ENCODE measurements at places on chromosomes 13 and 19.
A peak's percentile ranks its signal among the peaks of the same experiment; 100 is the strongest.

- no peak overlapping the region for H3K27ac ChIP-seq
- H3K4me3 ChIP-seq = no peak overlapping the region
- H3K27me3 ChIP-seq = peaks cover 85% of the 10 kb centered on the region
- DNase-seq = no peak
- H3K36me3 ChIP-seq = peaks cover 4% of the 10 kb centered on the region
- H3K4me1 ChIP-seq = no peaks in the 10 kb centered on the region
Observed at GRCh38 chr19:41999071-41999877, 5.2 kb upstream of the ATP1A3 start.

- H3K27ac ChIP-seq = no peak overlapping the region
- peak; percentile 43 for DNase-seq
- no peak overlapping the region for H3K4me3 ChIP-seq
- no peaks in the 10 kb centered on the region for H3K4me1 ChIP-seq
- no peaks in the 10 kb centered on the region for H3K27me3 ChIP-seq
Observed at GRCh38 chr19:16205205-16206045, 7.7 kb downstream of the AP1M1 start.

GRCh38 chr19:46296722-46297461, at the start of gene HIF3A:
Gene HIF3A (plus strand): TSS chr19:46297042. CDS start chr19:46297077, 35 bp downstream.
- no peaks in the 10 kb centered on the region for H3K36me3 ChIP-seq
- DNase-seq = peak; percentile 85
- peak within 1 kb of the TSS; percentile 96 for H3K27ac ChIP-seq
- H3K27me3 ChIP-seq = no peaks in the 10 kb centered on the region
- peaks cover 53% of the 10 kb centered on the region for H3K4me1 ChIP-seq

- no peaks in the 10 kb centered on the region for H3K36me3 ChIP-seq
- H3K27me3 ChIP-seq = no peaks in the 10 kb centered on the region
- no peak overlapping the region for H3K4me3 ChIP-seq
- H3K27ac ChIP-seq = no peak overlapping the region
Observed at GRCh38 chr13:35771898-35772297, 295.4 kb upstream of the MAB21L1 start.

DNA sequence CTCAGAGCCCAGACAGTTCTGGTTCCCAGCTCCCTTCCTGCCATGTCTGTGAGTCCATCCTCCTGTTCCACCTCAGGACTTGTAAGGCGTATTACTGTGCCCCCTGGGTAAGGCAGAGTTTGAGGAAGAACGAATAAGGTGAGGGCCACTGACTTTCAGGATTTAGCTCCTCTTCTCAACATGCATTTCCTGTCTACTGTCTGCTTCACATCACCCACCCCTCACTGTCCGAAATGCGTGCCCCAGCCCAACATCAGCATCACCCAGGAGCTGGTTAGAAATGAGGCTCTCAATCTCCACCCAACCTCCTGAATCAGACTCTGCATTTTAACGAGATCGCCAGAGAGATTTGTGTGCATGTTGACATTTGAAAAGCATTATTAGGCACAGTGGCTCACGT, 44.4 kb downstream of the IRS2 start:
- no peaks in the 10 kb centered on the region for H3K4me1 ChIP-seq
- no peak for DNase-seq
- no peak overlapping the region for H3K4me3 ChIP-seq
- no peak overlapping the region for H3K27ac ChIP-seq
- no peaks in the 10 kb centered on the region for H3K27me3 ChIP-seq

DNA sequence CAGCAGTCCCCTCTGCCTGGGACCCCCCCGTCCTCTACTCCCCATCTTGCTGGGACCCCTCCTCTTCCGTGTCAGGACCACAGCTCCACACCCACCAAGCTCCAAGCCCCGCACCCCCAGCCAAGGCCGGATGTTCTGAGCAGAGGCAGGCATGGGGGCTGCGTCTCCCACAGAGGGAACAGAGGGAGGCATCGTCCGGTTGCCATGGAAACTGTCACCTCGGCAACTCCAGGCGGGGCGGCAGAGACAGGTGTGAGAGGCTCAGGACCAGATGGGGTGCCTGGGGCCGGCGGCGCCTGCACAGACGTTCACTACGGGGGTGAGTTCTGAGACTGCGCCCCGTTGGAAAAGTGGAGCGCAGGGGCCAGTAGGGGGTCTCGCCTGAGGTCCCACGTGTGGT, 5.4 kb downstream of the RNU6-9 start:
- H3K27me3 ChIP-seq = no peaks in the 10 kb centered on the region
- no peak for DNase-seq
- no peaks in the 10 kb centered on the region for H3K4me1 ChIP-seq
- no peak overlapping the region for H3K4me3 ChIP-seq
- no peak overlapping the region for H3K27ac ChIP-seq

DNA sequence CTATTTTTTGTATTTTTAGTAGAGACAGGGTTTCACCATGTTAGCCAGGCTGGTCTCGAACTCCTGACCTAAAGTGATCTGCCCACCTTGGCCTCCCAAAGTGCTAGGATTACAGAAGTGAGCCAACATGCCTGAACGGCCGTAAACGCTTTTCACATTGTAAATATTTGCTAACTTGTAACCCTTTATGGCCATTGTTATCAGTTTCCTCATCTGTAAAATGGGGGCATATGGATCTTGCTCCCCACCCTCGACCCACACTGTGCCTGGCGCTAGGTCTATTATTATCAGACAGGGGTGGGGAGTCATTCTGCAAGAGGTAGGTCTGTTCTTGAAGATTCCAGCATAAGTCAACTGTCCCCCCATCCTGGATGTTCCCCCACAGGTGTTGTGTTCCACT, 11.9 kb downstream of the NCAN start:
- no peaks in the 10 kb centered on the region for H3K36me3 ChIP-seq
- H3K27ac ChIP-seq = no peak overlapping the region
- no peak overlapping the region for H3K4me3 ChIP-seq
- peaks cover 63% of the 10 kb centered on the region for H3K27me3 ChIP-seq

DNA sequence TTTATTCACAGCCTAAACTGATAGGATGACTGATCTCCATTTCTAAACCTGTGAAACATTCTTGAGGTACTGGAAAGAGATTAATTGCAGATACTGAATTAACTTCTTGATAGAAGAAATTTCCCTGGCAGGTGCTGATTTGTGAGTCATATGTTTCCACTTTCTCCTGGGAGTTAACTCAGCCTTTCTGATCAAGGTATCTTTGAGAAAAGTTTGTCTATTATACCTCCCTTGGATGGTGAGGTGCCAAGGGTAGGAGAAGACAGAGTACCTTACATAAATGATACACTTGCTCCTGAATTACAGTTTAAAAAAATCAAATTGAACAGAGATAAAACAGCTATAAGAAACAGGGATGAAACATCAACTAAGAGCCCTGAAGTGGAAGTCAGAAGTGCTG, 123.0 kb downstream of the RGCC start:
- DNase-seq = no peak
- no peak overlapping the region for H3K27ac ChIP-seq
- peaks cover 6% of the 10 kb centered on the region for H3K36me3 ChIP-seq
- no peaks in the 10 kb centered on the region for H3K27me3 ChIP-seq
- H3K4me3 ChIP-seq = no peak overlapping the region

DNA sequence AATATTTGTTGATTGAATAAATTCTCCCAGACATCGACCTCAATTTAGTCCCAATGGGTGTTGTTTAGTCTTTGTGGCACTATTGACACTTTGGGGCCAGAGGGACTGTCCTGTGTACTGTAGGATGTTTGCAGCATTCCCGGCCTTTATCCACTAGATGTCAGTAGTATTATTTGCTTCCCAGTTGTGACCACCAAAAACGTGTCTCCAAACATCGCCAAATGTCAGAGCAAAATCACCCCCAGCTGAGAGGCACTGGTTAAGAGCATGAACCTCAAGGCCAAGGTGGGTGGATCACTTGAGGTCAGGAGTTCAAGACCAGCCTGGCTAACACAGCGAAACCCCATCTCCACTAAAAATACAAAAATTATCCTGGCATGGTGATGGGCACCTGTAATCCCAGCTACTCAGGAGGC, 15.4 kb downstream of the NLRP12 start:
- no peak overlapping the region for H3K27ac ChIP-seq
- H3K4me1 ChIP-seq = no peaks in the 10 kb centered on the region
- no peak overlapping the region for H3K4me3 ChIP-seq
- no peak for DNase-seq

- H3K27me3 ChIP-seq = peaks cover 9% of the 10 kb centered on the region
- peak overlapping the region; percentile 94 for H3K4me3 ChIP-seq
- H3K4me1 ChIP-seq = peaks cover 11% of the 10 kb centered on the region
Observed at GRCh38 chr19:57321116-57321515, 844 bp downstream of the ZNF543 start.

- H3K27me3 ChIP-seq = no peaks in the 10 kb centered on the region
- peak overlapping the region; percentile 87 for H3K4me3 ChIP-seq
- H3K27ac ChIP-seq = peak overlapping the region; percentile 79
- no peaks in the 10 kb centered on the region for H3K36me3 ChIP-seq
- no peak for DNase-seq
- peaks cover 15% of the 10 kb centered on the region for H3K4me1 ChIP-seq
Observed at GRCh38 chr19:13906521-13906904, 512 bp downstream of the CC2D1A start.

DNA sequence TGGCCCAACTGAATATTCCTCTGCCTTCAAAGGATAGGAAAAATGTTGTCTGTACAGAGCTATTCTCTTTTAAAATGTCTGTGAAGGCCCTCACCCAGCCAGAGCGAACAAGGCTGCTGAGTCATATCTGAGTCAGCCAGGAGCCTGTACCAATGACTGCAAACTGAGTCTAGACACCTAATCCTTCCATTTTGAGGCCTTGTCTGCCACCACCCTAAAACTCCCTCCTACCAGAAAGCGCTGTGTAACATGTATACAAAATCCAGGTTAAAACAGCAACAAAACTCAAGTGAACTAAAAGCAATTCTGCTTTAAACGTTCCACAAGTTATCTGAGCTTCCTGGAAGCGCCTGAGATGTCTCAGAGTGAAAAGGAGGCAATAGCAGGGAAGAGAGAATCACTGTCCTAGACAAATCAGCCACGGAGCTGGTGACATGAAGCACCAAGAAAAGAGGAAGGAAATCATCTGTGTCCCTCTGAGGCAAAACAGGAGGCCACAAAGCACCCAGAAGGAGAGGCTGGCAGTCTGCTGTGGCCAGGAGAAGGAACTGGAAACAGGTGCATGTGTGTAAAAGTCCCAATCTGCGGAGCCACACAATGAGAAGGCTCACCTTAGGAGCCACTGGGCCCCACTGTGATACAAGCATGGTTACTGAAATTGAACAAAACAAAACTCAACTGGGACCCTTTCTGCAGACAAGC, 10.2 kb downstream of the DHRS12 start:
- peaks cover 8% of the 10 kb centered on the region for H3K4me1 ChIP-seq
- H3K4me3 ChIP-seq = no peak overlapping the region
- peaks cover 36% of the 10 kb centered on the region for H3K36me3 ChIP-seq
- H3K27ac ChIP-seq = peak overlapping the region; percentile 25

GRCh38 chr13:21450936-21451335, 8.2 kb downstream of the ZDHHC20 start:
- H3K36me3 ChIP-seq = no peaks in the 10 kb centered on the region
- DNase-seq = no peak
- no peaks in the 10 kb centered on the region for H3K27me3 ChIP-seq
- H3K4me3 ChIP-seq = no peak overlapping the region

DNA sequence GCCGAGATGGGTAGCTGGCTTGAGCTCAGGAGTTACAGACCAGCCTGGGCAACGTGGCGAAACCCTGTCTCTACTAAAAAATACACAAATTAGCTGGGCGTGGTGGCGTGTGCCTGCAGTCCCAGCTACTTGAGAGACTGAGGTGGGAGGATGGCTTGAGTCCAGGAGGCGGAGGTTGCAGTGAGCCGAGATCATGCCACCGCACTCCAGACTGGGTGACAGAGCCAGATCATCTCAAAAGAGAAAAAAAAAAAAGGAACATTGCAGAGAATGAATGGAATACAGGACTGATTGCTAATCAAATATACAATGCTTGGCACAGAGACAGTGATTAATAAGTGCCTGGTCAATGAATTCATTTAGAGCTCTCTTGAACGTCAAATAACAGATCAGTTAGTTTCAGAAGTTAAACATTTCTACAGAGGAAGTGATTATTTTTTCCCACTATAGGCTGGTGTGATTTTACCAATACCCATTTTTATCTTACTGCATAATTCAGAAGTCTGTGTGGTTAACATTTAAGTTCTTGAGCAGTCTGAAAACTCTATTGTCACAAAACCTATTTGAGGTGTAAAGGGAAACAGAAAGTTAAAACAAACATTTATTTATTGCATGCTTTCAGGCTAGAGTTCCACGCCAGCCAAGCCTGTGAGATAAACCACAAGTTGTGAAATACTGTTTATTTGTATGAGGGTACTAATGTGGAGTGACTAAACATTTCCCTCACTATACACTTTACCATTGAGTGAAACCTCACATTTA, 7.7 kb upstream of the TBC1D4 start:
- no peaks in the 10 kb centered on the region for H3K4me1 ChIP-seq
- H3K4me3 ChIP-seq = no peak overlapping the region
- H3K27me3 ChIP-seq = no peaks in the 10 kb centered on the region
- H3K36me3 ChIP-seq = no peaks in the 10 kb centered on the region

- peaks cover 5% of the 10 kb centered on the region for H3K36me3 ChIP-seq
- DNase-seq = no peak
- H3K27ac ChIP-seq = no peak overlapping the region
- no peaks in the 10 kb centered on the region for H3K27me3 ChIP-seq
- H3K4me1 ChIP-seq = no peaks in the 10 kb centered on the region
- no peak overlapping the region for H3K4me3 ChIP-seq
Observed at GRCh38 chr19:43895727-43896308, 39.3 kb downstream of the ZNF45 start.

- H3K4me3 ChIP-seq = no peak overlapping the region
- peaks cover 4% of the 10 kb centered on the region for H3K36me3 ChIP-seq
- no peak overlapping the region for H3K27ac ChIP-seq
- peaks cover under 1% of the 10 kb centered on the region for H3K4me1 ChIP-seq
- DNase-seq = no peak
- no peaks in the 10 kb centered on the region for H3K27me3 ChIP-seq
Observed at GRCh38 chr19:52533901-52534300, 6.4 kb downstream of the ZNF808 start.

GRCh38 chr13:107275945-107276614, 708.1 kb upstream of the ARGLU1 start:
- no peaks in the 10 kb centered on the region for H3K27me3 ChIP-seq
- H3K36me3 ChIP-seq = no peaks in the 10 kb centered on the region
- H3K4me1 ChIP-seq = no peaks in the 10 kb centered on the region
- DNase-seq = no peak
- H3K4me3 ChIP-seq = no peak overlapping the region
